ENCODE measurements at places on chromosomes 5 and 9.

DNA sequence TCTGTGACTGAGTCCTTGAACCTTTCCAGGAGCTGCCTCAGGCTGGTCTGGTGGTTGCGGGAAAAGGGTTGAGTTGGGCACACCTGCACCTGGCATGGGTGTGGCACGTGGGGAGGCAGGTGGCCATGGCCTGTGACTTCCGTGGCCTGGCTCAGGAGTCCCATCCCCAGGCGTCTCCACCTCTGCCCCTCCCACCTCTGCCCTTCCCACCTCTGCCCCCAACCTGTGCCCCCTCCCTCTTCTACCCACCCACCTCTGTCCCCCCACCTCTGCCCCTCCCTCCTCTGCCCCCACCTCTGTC is 1.9 kb upstream of the QRFP start:
- no peak for DNase-seq

GRCh38 chr9:20670395-20670794 is 13.7 kb upstream of the FOCAD start:
- DNase-seq, result no peak

- no peak for DNase-seq
Observed at GRCh38 chr5:1570975-1571374, 47.2 kb upstream of the LPCAT1 start.

- DNase-seq, result no peak
Observed at GRCh38 chr5:78367318-78367991, 7.0 kb downstream of the SCAMP1 start.

- no peak for DNase-seq
Observed at GRCh38 chr5:18243846-18244245, 609.6 kb downstream of the TAF11L14 start.

- DNase-seq, result no peak
Observed at GRCh38 chr5:135262364-135262763, 136.7 kb downstream of the MACROH2A1 start.
